ENCODE measurements at places on chromosomes 5 and 9.

DNA sequence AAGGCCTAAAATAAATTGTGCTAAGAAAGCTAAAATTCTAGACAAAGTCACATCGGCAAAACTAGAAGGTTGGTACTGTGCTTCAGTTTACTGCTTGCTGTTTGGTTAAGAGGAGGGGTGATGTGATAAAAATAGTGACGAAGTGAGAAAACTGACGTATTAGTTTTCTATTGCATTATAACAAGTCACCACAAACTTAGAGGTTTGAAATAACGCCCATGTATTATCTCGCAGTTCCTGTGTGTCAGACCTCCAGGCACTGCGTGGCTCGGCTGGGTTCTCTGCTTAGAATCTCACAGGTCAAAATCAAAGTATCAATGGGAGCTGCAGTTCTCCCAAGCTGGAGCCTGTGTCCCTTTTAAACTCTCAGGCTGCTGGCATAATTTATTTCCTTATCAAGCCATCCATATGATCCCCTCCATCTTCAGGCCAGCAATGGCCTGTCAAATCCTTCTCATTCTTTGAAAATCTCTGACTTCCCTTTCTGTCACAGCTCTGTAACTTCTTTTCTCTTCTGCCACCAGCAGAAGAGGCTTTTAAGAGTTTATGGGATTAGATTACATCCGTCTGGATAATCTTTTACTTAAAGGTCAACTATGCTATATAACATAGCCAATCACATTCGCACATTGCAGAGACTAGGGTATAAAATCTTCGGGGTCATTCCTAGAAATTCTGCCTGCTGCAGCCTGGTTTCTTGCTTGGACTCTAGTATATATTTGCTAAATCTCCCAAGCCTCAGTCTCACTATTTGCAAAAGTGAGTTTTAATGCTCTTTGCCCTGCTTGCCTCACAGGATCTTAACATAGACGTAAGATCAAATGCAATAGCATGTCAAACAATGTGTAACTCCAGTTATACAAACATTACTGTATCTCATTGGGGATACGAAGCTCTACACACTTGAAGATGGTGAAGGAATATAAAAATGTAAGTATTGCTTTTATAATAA, 104.0 kb upstream of the CDKN2B start:
- no peak for DNase-seq

GRCh38 chr5:173896631-173897030, 8.5 kb downstream of the CPEB4 start:
- no peak for DNase-seq

DNA sequence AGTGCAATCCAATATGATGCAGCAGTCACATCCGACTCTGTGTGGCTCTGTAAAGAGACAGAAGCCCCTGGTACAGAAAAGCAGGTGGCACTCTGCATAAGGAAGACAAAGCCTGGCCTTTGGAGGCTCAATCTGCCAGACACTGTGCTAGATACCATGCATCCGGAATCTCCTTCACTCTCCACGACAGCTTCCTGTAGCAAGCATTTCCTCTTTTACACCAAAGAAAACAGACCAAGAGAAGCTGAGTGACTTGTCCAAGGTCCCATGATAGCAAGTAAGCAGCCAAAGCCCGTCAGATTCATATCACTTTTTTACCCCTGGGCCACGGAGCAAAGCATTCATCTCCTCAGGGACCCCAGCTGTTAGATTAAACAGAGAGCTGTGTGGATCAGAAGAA, 64.2 kb upstream of the SMIM23 start:
- DNase-seq = no peak

DNA sequence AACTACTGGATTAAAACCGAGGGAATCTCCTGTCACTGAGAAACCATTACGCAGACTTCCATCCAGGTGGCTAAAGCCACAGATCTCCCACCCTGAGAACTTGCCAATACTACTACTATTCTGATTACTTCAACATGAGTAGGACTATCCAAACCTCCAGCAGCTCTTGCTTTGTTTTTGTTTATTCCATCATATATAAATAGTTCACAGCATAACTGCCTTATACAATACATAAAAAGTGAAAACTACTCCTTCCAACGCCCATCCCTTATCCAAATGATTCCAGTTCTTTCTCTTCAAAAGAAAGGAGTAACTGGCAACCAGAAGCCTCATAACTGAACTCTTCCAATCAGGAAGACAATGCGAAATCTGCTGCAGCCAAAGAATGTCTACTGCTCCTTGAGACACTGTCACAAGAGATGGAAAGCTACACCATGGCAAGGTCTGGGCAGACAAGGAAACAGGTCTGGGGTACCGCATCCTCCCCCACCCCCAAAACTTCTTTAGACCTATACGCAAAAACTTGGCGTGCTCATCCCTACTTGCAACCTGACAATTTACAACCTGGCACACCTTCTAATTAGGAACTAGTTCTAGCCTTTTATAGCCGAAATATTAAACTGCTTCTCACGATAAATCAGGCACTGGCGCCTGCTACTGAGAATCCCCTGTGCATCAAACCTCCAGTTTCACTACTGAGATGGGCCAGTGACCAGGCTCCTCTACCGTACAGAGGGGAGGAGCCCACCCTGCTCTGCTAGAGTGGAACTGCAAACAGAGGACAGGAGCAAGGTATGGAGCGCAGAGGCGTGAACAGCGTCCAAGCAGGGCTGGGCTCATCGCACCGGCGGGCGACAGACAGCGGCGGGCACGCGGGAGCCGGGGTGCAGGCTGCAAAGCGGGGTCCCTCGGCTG, 986 bp downstream of the PLPP1 start:
- DNase-seq = no peak

- no peak for DNase-seq
Measured at GRCh38 chr9:83247732-83248131, 184.8 kb upstream of the RASEF start.

- DNase-seq = no peak
Measured at GRCh38 chr9:137229903-137230704, 597 bp upstream of the SLC34A3 start.

DNA sequence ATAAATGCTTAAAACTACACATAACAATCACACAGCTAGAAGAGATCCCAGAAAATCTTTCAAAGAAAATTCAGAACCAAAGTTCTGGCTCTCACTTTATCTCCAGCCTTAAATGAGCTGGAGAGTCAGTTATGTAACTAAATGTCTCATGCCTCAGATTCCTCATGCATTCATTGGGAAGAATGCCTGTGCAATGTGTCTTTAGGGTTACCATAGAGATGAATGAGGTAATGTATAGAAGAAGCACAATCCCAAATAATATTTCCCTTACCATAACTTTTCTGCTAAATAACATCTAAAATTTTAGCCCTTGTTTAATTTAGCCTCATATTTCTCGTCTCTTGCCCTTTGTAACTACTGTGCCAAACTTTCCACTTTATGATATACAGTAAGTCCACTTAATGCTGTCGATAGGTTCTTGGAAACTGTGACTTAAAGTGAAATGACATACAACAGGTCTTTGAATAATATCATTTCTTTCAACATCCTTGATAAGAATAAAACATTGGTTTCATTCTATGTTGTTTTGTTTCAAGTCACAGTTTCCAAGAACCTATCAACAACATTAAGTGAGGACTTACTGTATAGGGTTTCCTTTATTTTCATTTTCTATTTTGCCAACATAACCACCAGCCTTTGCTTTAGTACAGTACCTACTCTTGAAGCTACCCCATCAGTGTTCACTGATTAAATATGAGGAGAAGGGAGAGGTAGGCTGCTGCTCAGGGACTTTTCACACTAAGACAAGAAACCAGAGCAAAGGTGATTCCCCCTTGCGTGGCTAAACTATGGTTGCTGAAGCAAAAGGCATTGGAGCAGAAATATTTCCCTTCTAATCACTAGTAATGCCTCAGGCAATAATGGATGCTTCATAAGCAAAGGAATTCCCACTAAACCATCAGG, 295.7 kb upstream of the PTGER4 start:
- DNase-seq = no peak

- DNase-seq = no peak
Measured at GRCh38 chr9:28155671-28156070, 582.4 kb upstream of the C9orf72 start.

DNA sequence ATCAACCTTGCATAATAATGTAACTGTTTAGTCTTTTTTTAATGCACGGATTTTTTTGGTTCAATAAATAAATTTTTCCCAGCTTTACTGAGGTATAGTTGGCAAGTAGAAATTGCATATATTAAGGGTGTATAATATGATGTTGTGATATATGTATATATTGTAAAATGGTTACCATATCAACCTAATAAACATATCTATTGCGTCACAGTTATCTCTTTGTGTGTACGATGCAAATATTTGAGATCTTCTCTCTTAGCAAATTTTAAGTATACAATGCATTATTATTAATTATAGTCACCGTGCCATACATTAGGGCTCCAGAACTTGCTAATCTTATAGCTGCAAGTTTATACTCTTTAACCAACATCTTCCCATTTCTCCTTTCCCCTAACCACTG, 57.2 kb upstream of the TMEM161B start:
- no peak for DNase-seq

GRCh38 chr9:137534256-137535119, 15.7 kb downstream of the PNPLA7 start:
- DNase-seq = no peak

Measured in activated CD8-positive, alpha-beta memory T cell treated with anti-CD3 and anti-CD28 coated beads for 1 hour (primary cell).